Activated T-helper 9 cell treated with anti-CD3 and anti-CD28 coated beads, Interleukin-2, amount 50 U/mL, for 16 hours (primary cell): ENCODE measurements at places on chromosomes 13 and 19.

DNA sequence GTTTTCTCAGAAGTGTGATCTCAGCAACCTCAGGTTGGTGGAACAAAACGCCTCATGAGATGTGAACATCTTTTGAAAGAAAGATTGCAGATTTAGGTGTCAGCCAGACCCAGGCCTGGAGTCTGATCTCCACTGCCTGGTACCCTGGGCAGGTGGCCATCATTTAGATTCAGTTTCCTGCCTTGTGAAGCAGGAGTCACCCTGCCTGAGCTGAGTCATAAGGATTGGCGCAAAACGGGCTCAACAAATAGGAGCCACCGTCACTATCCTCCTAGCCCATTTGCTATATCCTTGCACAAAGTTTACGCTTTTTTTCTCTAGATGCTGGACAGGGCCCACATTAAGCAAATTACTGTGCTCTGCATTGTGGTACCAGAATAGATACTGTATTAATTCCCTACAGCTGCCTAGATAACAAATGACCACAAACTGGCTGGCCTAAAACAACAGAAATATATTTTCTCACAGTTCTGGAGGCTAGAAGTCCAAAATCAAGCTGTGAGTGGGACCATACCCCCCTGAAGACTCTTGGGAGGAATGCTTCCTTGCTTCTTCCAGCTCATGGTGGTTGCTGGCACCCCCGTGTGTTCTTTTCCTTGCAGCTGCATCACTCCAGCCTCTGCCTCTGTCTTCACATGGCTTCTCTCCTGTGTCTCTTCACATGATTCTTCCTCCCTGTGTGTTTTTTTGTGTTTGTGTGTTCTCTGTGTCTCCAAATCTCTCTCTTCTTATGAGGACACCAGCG lies 38.2 kb downstream of the TNFSF11 start:
- DNase-seq: no peak

DNA sequence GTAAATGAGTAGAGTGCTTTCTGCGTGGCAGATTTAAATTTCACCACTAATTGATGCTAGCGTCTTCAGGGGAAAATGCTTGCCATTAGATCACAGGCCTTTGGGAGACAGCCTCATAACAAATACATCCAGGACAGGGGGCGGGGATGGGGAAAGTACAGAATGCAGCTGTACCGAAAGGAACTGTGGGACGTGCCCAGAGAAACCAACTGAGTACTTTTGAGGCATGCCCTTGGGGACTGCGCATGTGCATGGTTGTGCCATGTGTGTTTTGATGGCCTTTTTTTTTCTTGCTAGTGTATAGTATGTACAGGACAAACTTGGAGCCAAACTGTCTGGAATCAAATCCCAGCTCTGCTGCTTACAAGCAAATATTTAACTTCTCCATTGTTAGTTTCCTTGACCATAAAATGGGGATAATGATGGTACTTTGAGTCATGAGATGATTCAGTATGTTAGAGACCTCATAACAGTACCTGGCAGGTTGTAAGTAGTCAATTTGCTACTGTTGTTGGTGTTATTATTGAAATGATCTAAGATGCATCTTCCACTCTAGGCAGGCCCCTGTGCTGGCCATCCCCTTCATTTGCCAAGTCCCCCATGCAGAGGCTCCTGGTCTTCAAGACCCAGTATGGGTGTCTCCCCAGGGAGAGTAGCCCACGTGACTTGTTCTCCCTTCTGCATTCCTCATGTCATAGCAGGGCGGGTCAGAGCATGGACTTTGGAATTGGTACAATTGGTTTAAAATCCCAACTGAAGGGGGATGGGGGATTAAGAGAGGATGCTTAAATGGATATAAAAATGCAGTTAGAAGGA lies 68.3 kb upstream of the NPAS1 start:
- DNase-seq: peak; percentile 26

DNA sequence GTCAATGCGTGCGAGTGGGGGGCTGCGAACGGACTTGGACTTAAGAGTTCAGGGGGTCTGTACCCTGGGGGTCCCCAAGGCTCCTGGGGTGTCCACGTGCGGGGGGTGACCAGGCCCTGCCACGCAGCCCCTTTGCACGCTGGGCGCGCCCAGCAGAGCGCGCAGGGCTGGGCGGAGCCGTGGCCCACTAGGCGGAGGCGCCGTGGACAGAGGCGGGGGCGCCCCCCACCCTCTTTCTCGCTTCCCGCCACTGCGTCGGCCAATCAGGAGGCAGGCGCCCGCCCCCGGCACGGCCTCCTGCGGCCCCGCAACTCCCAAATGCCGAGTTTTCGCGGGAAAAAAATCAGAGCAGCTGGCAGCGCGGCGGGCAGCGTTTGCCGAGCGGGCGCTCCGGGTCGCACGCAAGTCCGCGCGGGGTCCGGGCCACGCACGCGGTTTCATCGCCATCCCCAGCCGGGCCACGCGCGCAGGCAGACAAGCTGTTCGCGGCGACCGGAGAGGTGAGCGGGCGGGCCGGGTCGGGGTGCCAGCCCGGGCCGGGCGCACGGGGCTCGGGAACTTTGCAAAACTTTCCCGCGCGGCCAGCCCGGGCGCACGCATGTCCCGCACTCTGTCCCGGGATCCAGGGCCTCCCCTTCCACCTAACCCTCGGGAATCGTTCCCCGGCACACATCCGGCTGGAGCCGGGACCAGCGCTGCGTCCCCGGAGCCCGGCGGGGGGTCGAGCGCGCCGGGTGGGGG lies at the start of gene UHRF1:
UHRF1 (plus strand) TSS at position 346 of the 741 bp plus-strand sequence. CDS start 1,385 bp downstream, outside the sequence.
- DNase-seq: no peak

- DNase-seq: no peak
Measured at GRCh38 chr19:2142173-2142829, 9.1 kb downstream of the AP3D1 start.

- no peak for DNase-seq
Measured at GRCh38 chr13:40178130-40178529, 488.3 kb downstream of the FOXO1 start.
